Activated CD4-positive, alpha-beta T cell treated with anti-CD3 and anti-CD28 coated beads, Interleukin-2, amount 10 ng/mL, durations not matched to agents 7 days and 5 days (primary cell): ENCODE measurements at places on chromosomes 12 and 14. TPM values are rescaled to one million over a fixed set of nuclear protein-coding genes. Genes with fewer than 3 reads are reported as not detected.
A peak's percentile ranks its signal among the peaks of the same experiment; 100 is the strongest.

DNA sequence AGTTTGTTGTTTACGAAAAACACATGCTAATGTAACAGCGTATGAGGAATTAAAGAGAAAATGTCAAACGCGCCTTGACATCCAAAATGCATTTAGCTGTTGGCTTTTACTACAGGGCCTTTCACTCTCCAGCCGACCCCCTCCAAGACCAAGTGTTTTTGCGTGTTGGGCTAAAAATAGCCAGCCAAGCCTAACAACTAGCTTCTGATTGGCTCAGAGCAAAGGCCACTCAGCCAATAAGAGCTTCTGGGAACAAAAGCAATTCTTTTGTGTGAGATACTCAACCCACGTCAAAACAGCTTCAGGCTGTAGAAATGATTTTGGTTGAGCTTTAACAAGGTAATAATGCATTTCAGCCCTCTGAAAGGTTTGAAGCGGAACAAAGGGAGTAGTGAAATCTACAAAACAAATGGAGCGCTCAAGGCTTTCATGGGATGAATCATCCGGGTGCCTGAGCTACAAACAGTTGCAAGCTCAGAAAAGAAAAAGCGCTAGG lies 198.7 kb upstream of the DCN start:
- H3K4me3 ChIP-seq: peak overlapping the region; percentile 56
- peaks cover 10% of the 10 kb centered on the region for H3K4me1 ChIP-seq
- H3K27ac ChIP-seq: no peak overlapping the region
- H3K27me3 ChIP-seq: peaks cover 1% of the 10 kb centered on the region
- DNase-seq: peak; percentile 8

GRCh38 chr12:19276767-19277166 lies 147.2 kb downstream of the PLEKHA5 start:
- peaks cover 15% of the 10 kb centered on the region for H3K4me1 ChIP-seq
- H3K36me3 ChIP-seq: peaks cover 8% of the 10 kb centered on the region
- DNase-seq: no peak
- H3K27me3 ChIP-seq: no peaks in the 10 kb centered on the region
- H3K27ac ChIP-seq: no peak overlapping the region
- no peak overlapping the region for H3K4me3 ChIP-seq

Gene CRACR2A
- 33.3 TPM for total RNA-seq

- no peaks in the 10 kb centered on the region for H3K27me3 ChIP-seq
- no peak for DNase-seq
- no peak overlapping the region for H3K4me3 ChIP-seq
- H3K27ac ChIP-seq: no peak overlapping the region
- no peaks in the 10 kb centered on the region for H3K36me3 ChIP-seq
Observed at GRCh38 chr14:68178282-68178681, 358.7 kb downstream of the RAD51B start.

- H3K4me3 ChIP-seq: no peak overlapping the region
- H3K4me1 ChIP-seq: peaks cover 14% of the 10 kb centered on the region
- peaks cover 43% of the 10 kb centered on the region for H3K27me3 ChIP-seq
- no peak overlapping the region for H3K27ac ChIP-seq
- no peak for DNase-seq
Observed at GRCh38 chr12:53734425-53734824, 7.2 kb upstream of the CALCOCO1 start.

GRCh38 chr14:100409651-100410050 lies 86.5 kb downstream of the SLC25A47 start:
- no peak for DNase-seq
- no peaks in the 10 kb centered on the region for H3K27me3 ChIP-seq
- peaks cover 33% of the 10 kb centered on the region for H3K4me1 ChIP-seq
- H3K4me3 ChIP-seq: no peak overlapping the region
- peaks cover 3% of the 10 kb centered on the region for H3K36me3 ChIP-seq

DNA sequence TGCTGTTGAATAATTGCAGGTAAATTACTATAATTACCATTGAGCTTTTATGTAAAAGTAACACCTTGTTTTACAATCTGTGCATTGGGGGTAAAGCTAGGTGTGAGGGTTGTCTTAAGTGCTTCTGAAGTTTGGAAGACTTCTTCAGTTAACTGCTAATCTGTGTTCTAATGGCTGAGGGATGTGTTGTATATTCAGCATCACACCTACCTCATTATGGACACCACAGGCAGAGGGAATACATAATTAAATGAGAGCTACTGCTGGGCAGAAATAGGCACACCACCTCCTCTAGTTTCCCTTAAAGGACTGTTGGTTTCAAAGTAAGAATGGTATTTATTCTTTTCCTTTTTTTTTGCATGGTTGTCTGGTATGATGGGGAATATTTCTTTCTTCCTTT lies 502.3 kb upstream of the RGS6 start:
- H3K27me3 ChIP-seq: no peaks in the 10 kb centered on the region
- H3K4me1 ChIP-seq: peaks cover 22% of the 10 kb centered on the region
- peaks cover 31% of the 10 kb centered on the region for H3K36me3 ChIP-seq
- DNase-seq: no peak

Gene ANAPC5
- 140 TPM for total RNA-seq

Gene PRPH
- total RNA-seq: not detected

DNA sequence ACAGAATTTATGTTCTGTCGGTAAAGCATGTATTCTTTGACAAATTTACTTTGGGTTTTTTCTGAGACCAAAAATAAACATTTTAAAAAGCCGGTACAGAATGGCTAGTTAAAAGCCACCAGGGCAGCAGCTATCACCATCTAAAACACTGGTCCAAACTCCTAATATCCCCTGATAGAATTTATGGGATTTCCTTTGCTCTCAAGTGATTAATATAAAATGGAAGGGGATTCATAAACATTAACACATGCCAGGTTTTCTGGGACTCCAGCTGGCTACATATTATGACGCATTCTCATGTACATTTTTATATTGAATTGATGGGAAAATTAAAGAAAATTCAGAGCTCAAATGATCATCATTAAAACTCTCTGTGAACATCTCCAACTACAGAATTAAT lies 640.8 kb downstream of the C12orf50 start:
- H3K27me3 ChIP-seq: no peaks in the 10 kb centered on the region
- no peak overlapping the region for H3K27ac ChIP-seq
- no peaks in the 10 kb centered on the region for H3K4me1 ChIP-seq
- H3K36me3 ChIP-seq: no peaks in the 10 kb centered on the region

DNA sequence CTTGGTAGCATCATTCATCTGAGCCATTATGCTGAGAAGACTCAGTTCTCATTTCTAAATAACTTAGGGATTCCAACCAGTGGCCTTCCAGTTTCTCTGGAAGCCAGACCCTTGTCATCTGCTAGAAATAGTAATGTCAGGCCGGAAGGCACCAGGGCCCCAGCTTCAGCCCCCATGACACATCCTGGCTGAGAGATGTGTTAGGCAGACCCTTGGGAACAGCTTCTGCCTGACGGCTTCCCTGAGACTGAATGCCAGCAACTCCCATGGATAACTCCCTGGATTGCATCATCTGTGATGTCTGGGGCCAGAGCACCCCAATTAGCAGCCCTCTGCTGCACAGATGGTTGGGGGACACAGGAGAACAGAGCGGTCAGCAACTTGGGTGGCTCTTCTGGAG lies 583.5 kb upstream of the TBX3 start:
- H3K27me3 ChIP-seq: no peaks in the 10 kb centered on the region
- H3K27ac ChIP-seq: no peak overlapping the region
- H3K4me3 ChIP-seq: no peak overlapping the region
- DNase-seq: no peak
- H3K36me3 ChIP-seq: no peaks in the 10 kb centered on the region

Gene OR4E2
- total RNA-seq: not detected

GRCh38 chr12:68206446-68206845 lies 19.2 kb downstream of the IL26 start:
- no peak for DNase-seq
- H3K36me3 ChIP-seq: no peaks in the 10 kb centered on the region
- H3K27ac ChIP-seq: no peak overlapping the region
- H3K27me3 ChIP-seq: peaks cover 18% of the 10 kb centered on the region
- no peak overlapping the region for H3K4me3 ChIP-seq

- H3K36me3 ChIP-seq: peaks cover 4% of the 10 kb centered on the region
- no peaks in the 10 kb centered on the region for H3K27me3 ChIP-seq
- DNase-seq: no peak
- no peak overlapping the region for H3K27ac ChIP-seq
- no peak overlapping the region for H3K4me3 ChIP-seq
Observed at GRCh38 chr12:1444142-1444516, 150.3 kb downstream of the FBXL14 start.
